Glomerular endothelial cell (primary cell): ENCODE measurements at places on chromosomes 16 and 17. TPM values are rescaled to one million over a fixed set of nuclear protein-coding genes. Genes with fewer than 3 reads are reported as not detected.

The GDPD3 gene
- total RNA-seq: 0.82 and 5.3 TPM in 2 replicates

The BEAN1 gene
- total RNA-seq: 0.35 and 3.1 TPM in 2 replicates

The EPN2 gene
- 29.2 and 53.4 TPM in 2 replicates for total RNA-seq

The EPX gene
- total RNA-seq: not detected in 2 replicates

The HEXIM1 gene
- total RNA-seq: 16.2 and 16.7 TPM in 2 replicates

The CRHR1 gene
- not detected in 2 replicates for total RNA-seq

The CACNG1 gene
- total RNA-seq: not detected in 2 replicates
